ENCODE measurements at places on chromosomes 1 and 21.

- peaks cover 44% of the 10 kb centered on the region for H3K4me1 ChIP-seq
- no peaks in the 10 kb centered on the region for H3K27me3 ChIP-seq
These were observed 14.0 kb downstream of the ZNF644 start for GRCh38 chr1:91007827-91008226.

GRCh38 chr1:205004351-205004750 lies 38.7 kb upstream of the CNTN2 start:
- DNase-seq, result no peak
- no peaks in the 10 kb centered on the region for H3K4me1 ChIP-seq
- H3K36me3 ChIP-seq, result no peaks in the 10 kb centered on the region
- no peak overlapping the region for H3K27ac ChIP-seq

- H3K4me3 ChIP-seq, result no peak overlapping the region
- no peak overlapping the region for H3K27ac ChIP-seq
- peaks cover 12% of the 10 kb centered on the region for H3K4me1 ChIP-seq
These were observed 10.5 kb upstream of the IRF2BP2 start for GRCh38 chr1:234620272-234621126.

GRCh38 chr1:204711947-204712701 lies 26.6 kb upstream of the LRRN2 start:
- H3K4me1 ChIP-seq, result peaks cover 8% of the 10 kb centered on the region
- DNase-seq, result no peak
- H3K36me3 ChIP-seq, result no peaks in the 10 kb centered on the region
- no peak overlapping the region for H3K4me3 ChIP-seq
- peaks cover 16% of the 10 kb centered on the region for H3K27me3 ChIP-seq
- no peak overlapping the region for H3K27ac ChIP-seq

DNA sequence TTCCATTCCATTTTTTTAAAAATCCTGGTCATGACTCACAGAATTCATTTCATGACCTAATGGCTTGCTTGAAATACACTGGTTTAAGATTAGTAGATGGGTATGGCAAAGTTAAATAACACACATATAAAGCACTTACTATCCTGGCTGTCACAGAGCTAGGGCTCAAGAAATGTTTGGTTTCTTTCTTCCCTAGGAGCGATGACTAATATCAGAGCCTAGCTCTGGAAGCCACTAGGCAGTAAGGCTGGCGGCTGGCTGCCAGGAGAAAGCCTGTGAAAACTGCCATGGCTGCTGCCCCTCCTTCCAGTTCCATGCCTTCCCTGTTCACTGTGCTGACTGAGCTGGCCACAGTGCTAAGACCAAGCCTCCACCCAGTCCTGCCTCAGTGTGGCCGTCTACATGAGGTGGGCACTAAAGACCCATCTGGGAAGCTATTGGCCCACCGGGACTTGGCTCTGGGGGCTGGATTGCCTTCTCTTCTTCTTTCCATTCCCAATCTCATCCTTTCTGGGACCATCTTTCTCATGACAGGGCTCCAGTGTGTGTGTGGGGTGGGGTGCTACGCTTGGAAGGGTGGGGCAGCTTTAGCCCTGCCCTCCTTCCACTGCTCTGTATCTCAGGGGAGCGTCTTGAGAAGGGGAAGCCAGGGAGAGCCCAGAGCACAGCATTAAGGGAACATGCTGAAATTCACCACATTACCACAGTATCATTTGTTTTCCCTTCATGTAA lies 10.8 kb upstream of the ASCL5 start:
- no peak overlapping the region for H3K27ac ChIP-seq
- no peak for DNase-seq
- no peaks in the 10 kb centered on the region for H3K4me1 ChIP-seq
- H3K36me3 ChIP-seq, result no peaks in the 10 kb centered on the region

- H3K27me3 ChIP-seq, result peaks cover 4% of the 10 kb centered on the region
- no peaks in the 10 kb centered on the region for H3K36me3 ChIP-seq
- peak within 1 kb of the TSS; percentile 81 for H3K4me3 ChIP-seq
- DNase-seq, result peak; percentile 45
These were observed at the start of gene C4BPB for GRCh38 chr1:207088701-207089626. Gene C4BPB (plus strand): TSS chr1:207088860. CDS start chr1:207089532, 672 bp downstream.

GRCh38 chr21:37273440-37273839 lies 6.3 kb upstream of the VPS26C start:
- DNase-seq, result no peak
- H3K4me1 ChIP-seq, result peaks cover 9% of the 10 kb centered on the region
- no peak overlapping the region for H3K27ac ChIP-seq

DNA sequence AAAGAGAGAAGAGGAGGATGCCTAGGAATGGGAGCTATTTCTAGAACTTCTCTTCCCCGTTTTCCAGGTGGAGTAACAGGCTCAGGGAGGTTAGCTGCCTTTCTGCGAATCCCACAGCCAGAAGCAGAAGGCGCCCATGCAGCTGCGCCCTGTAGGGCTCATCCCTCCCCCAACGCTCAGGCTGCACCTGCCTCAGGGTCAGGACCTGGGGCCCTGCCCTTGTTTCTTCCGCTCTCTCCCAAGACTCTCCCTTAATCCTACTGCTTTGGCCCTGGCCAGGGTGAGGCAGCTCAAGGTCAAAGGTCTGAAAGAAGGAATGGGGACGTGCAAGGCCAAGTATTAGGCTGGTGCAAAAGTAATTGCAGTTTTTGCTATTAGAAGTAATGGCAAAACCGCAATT lies 30.5 kb upstream of the PADI2 start:
- H3K27ac ChIP-seq, result no peak overlapping the region
- peaks cover 35% of the 10 kb centered on the region for H3K27me3 ChIP-seq
- H3K36me3 ChIP-seq, result peaks cover 5% of the 10 kb centered on the region
- no peak overlapping the region for H3K4me3 ChIP-seq

GRCh38 chr1:12201352-12202189 lies 28.3 kb upstream of the VPS13D start:
- no peaks in the 10 kb centered on the region for H3K27me3 ChIP-seq
- no peak for DNase-seq
- peaks cover 72% of the 10 kb centered on the region for H3K36me3 ChIP-seq
- H3K27ac ChIP-seq, result peak overlapping the region; percentile 80
- no peak overlapping the region for H3K4me3 ChIP-seq
- peaks cover 68% of the 10 kb centered on the region for H3K4me1 ChIP-seq

DNA sequence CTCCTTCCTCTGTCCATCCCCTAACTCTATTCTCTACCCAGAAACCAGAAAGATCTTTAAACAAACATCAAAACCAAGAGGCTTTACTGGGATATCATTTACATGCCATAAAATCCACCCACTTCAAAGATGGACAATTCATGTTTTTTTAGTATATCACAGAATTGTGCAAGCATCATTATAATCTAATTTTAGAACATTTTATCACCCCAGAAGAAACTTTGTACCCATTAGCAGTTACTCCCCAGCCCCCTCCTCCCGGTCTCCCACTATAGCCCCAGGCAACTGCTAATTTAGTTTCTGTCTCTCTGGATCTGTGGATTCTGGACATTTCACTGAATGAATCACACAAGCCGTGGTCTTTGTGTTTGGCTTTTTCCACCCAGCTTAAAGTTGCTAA lies 4.8 kb upstream of the SELENON start:
- H3K4me3 ChIP-seq, result no peak overlapping the region
- H3K27ac ChIP-seq, result no peak overlapping the region
- DNase-seq, result no peak
- H3K36me3 ChIP-seq, result peaks cover under 1% of the 10 kb centered on the region

DNA sequence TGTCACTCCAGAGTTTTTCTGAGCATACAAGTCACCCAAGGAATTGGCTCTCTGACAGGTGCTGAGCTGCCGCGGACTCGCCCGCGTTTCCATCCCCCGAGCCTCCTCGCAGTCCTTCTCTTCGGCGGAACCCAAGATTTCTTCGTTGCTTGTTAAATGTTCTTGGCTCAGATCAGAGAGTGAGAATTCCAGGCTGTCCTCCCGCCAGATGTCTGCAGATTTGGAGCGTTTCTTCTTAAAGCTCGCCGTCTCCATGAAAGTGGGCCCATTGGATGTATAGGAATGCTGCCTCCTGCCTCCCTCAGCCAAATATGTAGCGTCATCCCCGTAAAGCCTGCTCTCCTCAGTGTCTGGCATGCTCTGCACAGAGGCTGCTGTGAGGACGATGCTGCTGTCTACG lies 77.8 kb downstream of the TIAM1 start:
- H3K4me3 ChIP-seq, result no peak overlapping the region
- no peak for DNase-seq
- peaks cover 49% of the 10 kb centered on the region for H3K36me3 ChIP-seq
- H3K27me3 ChIP-seq, result no peaks in the 10 kb centered on the region

- H3K27me3 ChIP-seq, result peaks cover 6% of the 10 kb centered on the region
- no peak overlapping the region for H3K27ac ChIP-seq
- no peak overlapping the region for H3K4me3 ChIP-seq
These were observed 56.1 kb upstream of the SIM2 start for GRCh38 chr21:36642777-36643176.

- no peaks in the 10 kb centered on the region for H3K27me3 ChIP-seq
- no peak overlapping the region for H3K4me3 ChIP-seq
- peaks cover 25% of the 10 kb centered on the region for H3K4me1 ChIP-seq
- no peak overlapping the region for H3K27ac ChIP-seq
These were observed 3.1 kb upstream of the FNDC10 start for GRCh38 chr1:1602968-1603506.

DNA sequence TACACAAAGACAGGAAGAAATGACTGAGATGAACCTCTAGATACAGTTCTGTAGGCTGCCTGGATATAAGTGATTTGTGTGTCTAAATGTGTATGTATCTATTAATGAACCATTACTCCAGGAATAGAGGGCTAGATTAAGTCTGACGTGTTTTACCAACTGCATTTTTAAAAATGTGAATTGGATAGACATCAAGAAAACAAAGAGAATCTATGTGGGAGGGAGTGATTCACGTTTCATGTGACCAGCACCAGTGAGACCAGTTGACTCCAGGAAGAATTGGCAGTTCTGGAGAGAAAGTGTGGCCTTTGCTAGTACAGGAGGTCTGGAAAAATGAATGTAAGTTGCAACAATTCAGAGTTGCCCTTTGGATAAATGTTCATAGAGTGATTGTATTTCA lies 53.4 kb upstream of the RGS21 start:
- H3K27me3 ChIP-seq, result no peaks in the 10 kb centered on the region
- no peak overlapping the region for H3K27ac ChIP-seq
- H3K4me1 ChIP-seq, result no peaks in the 10 kb centered on the region
- no peaks in the 10 kb centered on the region for H3K36me3 ChIP-seq
- no peak overlapping the region for H3K4me3 ChIP-seq

- no peak overlapping the region for H3K27ac ChIP-seq
- DNase-seq, result no peak
- peaks cover 46% of the 10 kb centered on the region for H3K27me3 ChIP-seq
- no peaks in the 10 kb centered on the region for H3K36me3 ChIP-seq
- H3K4me3 ChIP-seq, result no peak overlapping the region
These were observed 2.4 kb upstream of the NFIA start for GRCh38 chr1:61079898-61080336.

Data from activated CD8-positive, alpha-beta T cell treated with anti-CD3 and anti-CD28 coated beads, Interleukin-2, amount 10 ng/mL, durations not matched to agents 7 days and 5 days (primary cell).